ENCODE measurements at places on chromosomes 5 and 9.

DNA sequence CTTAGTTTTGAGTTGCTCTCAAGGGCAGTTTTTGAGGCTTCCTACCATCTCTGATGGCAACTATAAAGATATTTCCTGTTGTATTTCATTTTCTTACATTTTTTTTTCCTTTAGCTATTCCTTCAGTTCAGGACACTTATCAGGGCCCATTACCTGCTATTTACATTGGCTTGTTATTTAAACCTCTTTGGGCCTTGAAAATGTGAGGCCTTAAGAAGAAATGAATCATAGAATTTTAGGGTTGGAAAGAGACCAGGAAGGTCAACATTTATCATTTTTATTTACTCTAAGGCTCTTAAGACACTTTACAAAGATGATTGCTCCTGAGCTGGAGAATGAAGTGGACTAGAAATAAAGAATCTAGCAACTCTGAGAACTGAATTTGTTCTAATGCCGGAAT, 335.2 kb downstream of the DTWD2 start:
- DNase-seq = no peak

- DNase-seq = no peak
These were observed 51.5 kb upstream of the RNU6ATAC start for GRCh38 chr9:134215699-134216448.

GRCh38 chr9:137878146-137878941, 762 bp downstream of the CACNA1B start:
- no peak for DNase-seq

GRCh38 chr5:55385227-55385626, 77.4 kb downstream of the MTREX start:
- no peak for DNase-seq

GRCh38 chr9:27671636-27672035, 98.4 kb upstream of the C9orf72 start:
- DNase-seq = no peak

DNA sequence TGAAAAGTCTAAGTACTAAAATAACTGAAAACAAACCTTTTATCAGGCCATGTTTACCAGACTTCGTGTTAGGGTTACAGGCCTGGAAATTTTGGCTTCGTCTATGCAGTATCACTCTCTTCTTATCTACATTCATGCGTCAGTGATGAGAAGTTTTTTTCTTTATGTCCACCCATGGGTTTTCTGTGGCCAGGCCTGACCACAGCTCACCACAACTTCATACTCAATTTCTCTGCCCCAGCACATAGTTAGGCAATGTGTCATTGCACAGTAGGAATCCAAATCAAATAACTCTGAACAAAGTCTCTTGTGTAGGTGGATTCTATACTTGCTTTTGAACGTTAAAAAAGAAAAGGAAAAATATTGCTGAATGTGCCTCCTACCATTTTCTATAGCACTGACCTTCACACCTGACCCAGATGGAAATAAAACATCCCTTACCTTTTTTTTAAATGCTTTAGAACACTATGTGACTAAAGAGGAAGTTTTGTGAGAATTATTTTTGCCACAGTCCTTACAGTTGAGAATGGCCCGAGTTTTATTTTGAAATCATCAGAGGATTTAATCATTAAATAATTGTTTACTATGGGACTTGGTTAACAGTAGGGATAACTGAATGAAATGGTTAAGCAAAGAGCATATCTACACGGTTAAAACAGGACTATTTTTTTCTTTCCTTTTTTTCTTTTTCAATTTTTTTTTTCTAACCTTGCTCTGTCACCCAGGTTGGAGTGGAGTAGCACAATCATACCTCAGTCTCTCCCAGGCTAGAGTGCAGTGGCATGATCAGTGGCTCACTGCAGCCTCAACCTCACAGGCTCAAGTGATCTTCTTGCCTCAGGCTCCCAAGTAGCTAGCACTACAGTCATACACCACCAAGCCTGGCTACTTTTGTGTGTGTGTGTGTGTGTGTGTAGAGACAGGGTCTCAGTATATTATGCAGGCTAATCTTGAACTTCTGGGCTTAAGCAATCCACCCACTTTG, 1247.0 kb upstream of the ACO1 start:
- DNase-seq = no peak

DNA sequence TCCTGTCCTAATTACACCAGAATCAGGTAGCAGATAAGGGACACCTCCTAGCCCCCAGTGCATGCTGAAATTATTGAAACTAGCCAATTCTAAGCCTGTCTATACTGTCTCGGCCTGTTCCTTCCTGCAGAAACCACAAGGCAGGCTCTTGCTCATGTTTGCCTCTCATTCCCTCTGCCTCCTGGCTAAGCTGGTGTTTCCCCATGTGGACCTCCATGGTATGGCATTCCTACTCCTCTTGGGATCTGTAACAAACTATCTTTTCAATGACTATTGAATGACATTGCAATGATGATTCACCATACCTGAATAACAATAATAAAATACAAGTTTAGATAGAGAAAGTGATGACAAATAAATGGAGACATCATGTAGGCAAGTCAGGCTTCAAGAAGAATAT, 35.6 kb upstream of the ADAMTS16 start:
- DNase-seq = no peak

DNA sequence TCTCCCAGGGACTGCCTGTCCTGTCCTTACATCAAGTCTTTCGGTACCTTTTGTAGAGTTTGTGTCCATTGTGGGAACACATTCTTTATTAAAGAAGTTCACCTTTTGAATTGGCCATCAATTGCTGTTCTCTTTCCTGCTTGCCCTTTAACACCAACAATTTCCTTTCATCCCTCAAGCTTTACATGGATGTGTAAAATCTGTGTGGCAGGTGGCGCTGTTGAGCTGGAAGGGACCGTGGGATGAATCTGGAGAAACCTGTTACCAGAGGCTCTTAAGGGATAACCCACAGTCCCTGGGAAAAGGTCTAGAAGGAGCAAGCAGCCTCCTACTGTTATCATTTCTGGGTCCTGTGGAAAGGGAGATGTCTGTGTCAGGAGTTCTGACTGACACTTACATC, 7.9 kb upstream of the ZFP62 start:
- peak; percentile 34 for DNase-seq

DNA sequence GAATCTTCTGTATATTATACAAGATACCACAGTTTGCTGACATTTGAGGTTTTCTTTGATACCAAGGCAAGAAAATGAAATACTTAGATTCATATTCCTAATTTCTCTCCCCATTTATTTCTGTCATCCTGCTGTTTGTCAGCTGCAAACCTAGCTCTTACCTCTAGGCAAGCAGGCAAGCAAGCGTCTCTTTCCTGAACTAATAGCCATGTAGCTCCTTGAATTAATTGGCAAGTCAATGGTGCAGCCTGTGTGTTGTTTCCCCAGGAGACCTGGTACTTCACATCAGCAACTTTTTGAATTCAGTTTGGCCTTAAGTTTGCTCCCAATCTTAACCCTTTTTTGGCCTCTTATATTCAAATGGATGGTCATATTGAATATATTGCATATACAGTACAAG, 573.6 kb upstream of the ARRDC3 start:
- DNase-seq = no peak

GRCh38 chr9:137067860-137068538, 2.4 kb downstream of the SAPCD2 start:
- DNase-seq = peak; percentile 20

DNA sequence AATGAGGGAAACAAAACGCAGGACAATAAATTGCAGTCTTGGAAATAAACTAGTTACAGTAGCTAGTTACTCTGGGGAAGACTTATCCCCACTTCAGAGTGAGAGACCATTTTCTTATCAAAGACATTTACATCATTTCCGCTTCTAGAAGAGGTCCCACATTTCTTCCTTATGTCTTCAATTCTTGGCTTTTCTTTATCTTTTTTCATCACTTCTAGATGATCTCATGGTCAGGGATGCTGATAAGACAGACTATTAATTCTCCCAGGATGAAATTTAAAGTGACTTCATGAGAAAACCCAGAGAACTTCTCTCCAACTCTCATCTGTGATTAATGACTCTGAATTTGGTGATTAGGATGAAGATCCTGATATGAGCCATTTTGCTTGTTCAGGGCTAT, 229.1 kb downstream of the MTRR start:
- no peak for DNase-seq

DNA sequence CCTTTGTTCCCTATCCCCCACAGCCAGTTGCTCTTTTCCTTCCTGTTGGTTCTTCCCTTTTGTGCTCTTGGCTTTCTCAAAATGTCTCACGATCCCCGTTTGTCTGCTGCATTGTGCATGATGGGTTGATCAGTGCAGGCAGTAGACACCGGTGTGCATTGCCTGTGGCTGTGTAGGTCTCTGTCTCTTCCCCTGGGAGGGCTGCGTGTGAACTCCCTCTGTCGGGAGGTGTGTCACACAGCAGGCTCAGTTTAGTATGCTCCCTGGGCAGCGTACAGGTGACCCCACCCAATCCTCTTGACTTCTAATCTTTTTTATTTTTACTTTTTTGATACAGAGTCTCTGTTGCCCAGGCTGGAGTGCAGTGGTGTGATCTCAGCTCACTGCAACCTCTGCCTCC, 265.3 kb downstream of the FSTL4 start:
- DNase-seq = no peak

DNA sequence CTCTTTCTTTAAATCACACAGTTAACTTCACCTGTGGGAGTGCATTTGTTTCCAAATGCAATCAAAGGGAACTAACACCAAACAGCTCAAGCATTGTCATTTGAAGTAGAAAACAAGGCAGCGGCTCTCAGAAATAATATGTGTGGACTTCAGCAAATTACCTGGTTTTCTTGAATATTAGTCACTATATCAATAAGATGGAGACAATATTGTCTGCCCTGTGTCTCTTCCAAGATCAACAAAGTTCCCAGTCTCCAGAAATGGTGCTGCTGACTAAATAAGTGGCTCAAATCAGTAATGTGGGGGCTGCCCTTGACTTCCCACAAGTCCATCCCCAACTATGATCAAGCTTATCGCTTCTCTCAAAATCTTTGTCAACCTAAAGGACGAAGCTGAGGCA, 53.1 kb upstream of the CEMIP2 start:
- DNase-seq = no peak

DNA sequence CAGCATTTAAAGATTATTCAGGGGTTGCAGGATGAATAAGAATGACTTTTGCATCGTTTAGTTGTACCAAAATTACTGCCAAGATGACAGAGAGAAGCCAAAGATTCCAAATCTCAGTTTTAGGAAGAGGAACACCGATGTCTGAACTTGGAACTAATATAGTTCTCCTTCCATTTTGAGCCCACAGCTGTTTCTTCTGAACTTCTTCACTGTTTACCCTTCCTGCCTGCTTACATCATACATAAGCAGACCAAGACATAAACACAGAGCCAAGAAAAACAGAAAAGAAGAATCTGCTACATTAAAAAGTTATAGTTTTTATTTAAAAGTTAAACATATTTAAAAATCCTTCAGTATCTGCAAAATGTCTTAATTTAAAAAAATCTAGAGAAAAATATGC, 146.9 kb upstream of the RAPGEF1 start:
- DNase-seq = no peak

GRCh38 chr5:159286420-159287035, 23.4 kb downstream of the UBLCP1 start:
- DNase-seq = no peak

- DNase-seq = no peak
These were observed 289.2 kb upstream of the PCSK5 start for GRCh38 chr9:75601280-75601679.

- DNase-seq = no peak
These were observed 668.4 kb upstream of the FAM174A start for GRCh38 chr5:99866740-99867139.

DNA sequence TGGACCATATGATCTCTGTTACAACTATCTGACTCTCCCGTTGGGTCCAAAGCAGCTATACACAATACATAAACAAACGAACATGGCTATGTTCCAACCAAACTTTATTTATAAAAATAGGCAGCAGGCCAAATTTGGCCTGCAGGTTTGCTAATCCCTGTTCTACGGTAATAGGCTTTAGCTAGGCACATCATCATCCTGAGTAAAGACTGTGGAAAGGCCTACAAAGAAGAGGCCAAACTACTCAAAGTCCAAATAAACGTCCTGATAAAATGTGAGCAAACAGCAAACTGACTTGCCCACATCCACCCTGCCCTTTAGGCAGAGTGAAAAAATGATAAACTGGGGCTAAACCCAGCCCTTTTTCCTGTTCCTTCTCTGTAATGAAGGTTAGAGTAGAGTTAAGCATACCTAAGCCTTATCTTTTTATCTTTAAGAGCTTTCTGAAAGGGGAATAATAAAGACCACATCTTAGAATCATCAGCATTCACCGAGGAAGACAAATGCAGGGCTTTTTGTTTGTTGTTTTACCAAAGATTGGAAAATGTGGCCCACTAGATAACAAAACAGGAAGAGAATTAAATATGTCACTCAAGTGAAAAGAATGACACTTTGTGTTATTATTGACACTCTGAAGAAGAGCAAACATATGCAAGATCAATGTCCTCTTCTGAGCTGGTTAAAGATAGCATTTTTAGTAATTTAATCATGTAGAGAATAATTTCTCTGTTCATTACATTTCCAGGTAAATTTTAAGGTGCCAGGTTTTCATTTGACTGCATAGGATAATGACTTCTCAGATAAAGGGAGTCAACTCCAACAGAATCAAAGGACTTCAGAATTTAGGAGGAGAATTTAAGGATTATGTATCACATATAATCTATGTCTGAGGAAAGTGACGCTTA, 160.0 kb upstream of the GNA14 start:
- no peak for DNase-seq

DNA sequence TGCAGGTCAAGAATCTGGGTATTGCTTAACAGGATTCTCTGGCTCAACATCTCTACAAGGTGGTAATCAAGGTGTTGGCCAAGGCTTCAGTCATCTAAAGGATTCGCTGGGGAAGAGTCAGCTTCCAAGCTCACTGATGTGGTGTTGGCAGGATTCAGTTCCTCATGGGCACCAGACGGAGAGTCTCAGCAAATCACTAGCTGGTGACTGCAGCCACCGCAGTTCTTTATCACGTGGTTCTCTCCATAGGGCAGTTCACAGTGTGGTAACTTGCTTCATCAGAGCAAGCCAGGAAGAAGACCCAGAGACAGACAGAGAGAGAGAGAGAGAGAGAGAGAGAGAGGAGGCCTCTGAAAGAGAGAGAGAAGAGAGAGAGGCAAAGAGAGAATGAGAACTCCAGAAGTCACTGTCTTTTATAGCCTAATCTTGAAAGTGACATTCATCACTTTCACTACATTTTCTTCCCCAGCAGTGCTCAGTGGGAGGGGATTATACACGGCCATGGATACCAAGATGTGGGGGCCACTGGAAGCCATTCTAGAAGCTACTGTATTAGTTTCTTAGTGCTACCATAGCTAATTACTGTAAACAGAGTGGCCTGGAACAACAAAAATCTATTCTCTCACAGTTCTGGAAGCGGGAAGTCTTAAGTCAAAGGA, 109.2 kb upstream of the SMIM23 start:
- no peak for DNase-seq

DNA sequence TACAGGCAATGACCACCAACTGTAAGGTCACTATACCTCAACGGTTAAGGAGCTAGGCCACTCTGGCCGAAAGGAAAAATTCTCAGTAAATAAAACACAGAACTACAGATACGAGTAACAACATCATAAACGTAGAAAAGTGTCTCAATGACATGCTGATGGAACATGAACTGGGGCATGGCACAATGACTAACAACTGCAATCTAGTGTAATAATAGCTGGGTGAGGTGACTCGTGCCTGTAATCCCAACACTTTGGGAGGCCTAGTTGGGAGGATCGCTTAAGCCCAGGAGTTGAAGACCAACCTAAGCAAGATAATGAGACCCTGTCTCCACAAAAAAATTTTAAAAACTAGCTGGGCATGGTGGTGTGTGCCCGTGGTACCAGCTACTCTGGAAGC, 9.8 kb upstream of the RAPGEF6 start:
- no peak for DNase-seq

- DNase-seq = no peak
These were observed 51.1 kb upstream of the ORM1 start for GRCh38 chr9:114271556-114272510.

GRCh38 chr5:176543428-176544182, 5.5 kb upstream of the CDHR2 start:
- DNase-seq = no peak
